ENCODE measurements at places on chromosomes 12 and 14.

DNA sequence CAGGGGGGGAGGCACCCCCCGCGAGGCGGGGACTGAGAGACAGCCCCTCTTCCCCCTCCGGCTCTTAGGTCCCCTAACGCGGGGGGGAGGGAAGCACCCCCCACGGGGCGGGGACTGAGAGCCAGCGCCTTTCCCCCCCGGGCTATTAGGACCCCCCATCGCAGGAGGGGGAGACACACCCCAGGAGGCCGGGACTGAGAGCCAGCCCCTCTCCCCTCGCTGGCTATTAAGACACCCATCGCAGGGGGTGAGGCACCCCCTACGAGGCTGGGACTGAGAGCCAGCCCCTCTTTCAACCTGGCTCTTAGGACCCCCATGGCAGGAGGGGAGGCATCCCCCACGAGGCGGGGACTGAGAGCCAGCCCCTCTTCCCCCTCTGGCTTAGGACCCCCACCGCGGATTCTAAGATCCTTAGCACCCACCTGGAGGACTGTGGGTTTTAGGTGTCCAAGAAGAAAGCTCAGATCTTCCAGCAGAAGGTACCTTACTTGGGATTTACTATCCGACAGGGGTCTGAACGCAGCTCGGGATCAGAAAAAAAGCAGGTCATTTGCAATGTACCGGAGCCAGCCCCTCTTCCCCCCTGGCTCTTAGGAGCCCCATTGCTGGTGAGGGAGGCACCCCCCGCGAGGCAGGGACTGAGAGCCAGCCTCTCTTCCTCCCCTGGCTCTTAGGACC, 197.8 kb upstream of the PZP start:
- no peak for DNase-seq

DNA sequence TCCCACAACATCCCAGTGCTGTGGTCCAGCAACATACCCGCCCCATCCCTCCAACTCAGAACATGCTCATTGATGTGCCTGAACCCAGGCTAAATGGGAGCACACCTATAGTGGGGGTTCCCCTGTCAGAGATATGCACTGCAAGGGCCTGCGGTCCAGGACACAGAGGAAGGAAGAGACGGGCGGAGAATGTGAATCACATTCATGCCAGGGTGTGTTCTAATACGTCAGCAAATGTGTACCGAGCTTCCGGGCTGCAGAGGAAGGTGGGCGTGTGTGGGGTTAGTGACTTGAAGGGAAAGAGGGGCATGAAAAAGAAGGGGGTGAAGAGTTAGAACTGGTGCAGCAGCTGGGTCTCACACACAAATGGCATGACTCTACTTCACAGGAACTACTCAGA, 83.7 kb downstream of the DPF3 start:
- DNase-seq, result peak; percentile 68

DNA sequence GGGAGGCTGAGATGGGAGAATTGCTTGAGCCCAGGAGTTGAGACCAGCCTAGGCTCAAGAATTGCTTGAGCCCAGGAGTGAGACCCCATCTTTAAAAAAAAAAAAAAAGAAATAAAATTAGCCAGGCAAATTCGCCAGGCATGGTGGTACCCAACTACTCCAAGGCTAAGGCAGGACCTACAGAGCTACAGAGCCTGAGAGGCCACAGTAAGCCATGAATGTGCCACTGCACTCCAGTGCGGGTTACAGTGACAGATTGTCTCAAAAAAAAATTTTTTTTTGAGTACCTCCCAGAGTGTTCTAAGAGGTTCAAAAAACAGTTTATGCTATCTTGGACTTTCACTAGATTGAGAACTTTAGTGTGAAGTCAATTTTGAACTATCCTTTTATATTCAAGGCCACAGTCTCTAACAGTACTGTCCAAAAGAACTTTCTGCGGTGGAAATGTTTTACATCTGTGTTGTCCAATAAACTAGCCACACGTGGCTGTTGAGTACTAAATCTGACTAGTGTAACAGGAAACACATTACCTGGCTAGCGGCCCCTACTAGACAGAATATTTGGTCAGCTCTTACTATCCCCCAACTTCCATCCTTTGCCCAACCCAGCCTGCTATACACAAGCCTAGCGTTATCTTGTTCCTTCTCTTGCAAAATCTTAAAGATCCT, 2.4 kb downstream of the RPL36AL start:
- no peak for DNase-seq

DNA sequence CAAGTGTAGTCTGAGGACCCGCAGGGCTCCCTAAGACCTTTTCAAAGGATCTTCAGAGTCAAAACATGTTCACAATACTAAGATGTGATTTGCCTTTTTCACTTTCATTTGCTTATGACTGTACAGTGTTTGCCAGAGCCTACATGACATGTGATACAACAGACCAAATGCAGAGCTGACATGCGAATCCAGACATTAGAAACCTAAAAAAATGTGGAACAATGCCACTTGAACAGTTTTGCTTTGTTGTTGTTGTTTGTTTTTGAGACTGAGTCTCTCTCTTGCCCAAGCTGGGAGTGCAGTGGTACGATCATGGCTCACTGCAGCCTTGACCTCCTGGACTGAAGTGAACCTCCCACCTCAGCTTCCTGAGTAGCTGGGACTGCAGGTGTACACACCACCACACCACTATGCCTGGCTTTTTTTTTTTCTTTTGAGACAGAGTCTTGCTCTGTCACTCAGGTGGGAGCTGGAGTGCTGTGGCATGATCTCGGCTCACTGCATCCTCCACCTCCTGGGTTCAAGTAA, 5.3 kb upstream of the RAB35 start:
- DNase-seq, result no peak

GRCh38 chr12:675562-675961, 12.3 kb upstream of the NINJ2 start:
- DNase-seq, result no peak

- DNase-seq, result no peak
These were observed at the start of gene LRRC74A for GRCh38 chr14:76826122-76826521. LRRC74A (plus strand) TSS chr14:76826408; CDS start chr14:76826698, 290 bp downstream.
